Glutamatergic neuron (in vitro differentiated cells): ENCODE measurements at places on chromosomes 12 and 14. TPM values are rescaled to one million over a fixed set of nuclear protein-coding genes. Genes with fewer than 3 reads are reported as not detected.

Gene ACOT4
- not detected for total RNA-seq

Gene LGR5
- 3.1 TPM for total RNA-seq

Gene WNT1
- total RNA-seq = not detected

DNA sequence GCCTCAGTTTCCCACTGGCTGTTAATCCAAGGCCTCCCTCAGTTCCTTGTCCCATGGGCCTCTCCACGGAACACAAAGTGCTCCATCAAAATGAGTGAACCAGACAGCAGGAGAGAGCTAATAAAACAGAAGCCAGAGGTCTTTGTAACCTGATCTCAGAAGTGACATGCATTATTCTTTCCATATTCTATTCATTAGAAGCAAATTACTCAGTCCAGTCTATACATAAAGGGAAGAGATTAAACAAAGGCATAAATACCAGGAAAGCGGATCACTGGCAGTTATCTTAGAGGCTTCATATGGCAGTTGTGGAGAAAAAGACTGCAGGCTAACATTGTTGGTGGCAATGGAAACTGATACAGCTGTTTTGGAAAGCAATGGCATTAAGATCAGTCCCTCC is 170.6 kb upstream of the GARIN6 start:
- no peaks in the 10 kb centered on the region for H3K27me3 ChIP-seq
- H3K36me3 ChIP-seq = no peaks in the 10 kb centered on the region
- H3K4me3 ChIP-seq = no peak overlapping the region
- peaks cover 6% of the 10 kb centered on the region for H3K4me1 ChIP-seq
- no peak overlapping the region for H3K27ac ChIP-seq
- peak; percentile 27 for DNase-seq

DNA sequence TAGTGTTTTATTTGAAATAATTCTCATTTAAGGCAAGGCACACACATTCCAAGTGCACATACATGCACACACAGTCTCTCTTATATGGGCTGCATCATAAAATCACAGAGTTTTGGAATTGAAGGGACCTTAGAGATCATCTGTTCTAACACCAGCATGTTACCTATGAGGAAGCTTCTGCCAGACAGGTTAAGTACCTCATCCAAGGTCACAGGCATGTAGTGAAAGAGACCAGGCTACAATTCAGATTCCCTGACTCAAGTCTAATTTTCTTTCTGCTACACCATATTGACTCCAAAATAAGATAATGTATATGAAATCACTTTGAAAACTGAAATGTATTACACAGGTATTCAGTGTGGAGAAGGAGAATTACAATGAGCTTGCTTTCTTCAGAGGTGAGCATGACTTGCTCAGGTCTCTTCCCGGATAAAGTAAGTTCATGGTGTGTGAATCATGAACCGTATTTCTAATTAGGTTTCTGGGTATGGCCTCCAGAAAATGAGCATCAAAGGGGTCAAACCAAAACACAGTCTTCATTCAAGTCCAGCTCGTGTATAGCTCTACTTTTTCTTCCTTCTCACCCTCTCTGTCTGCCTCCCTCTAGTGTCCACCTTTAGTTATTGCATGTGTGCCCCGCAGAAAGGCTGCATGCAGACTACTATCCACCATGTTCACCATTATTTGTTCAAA is 411.9 kb downstream of the FUT8 start:
- DNase-seq = peak; percentile 65
- no peaks in the 10 kb centered on the region for H3K36me3 ChIP-seq
- H3K27me3 ChIP-seq = peaks cover 2% of the 10 kb centered on the region
- no peak overlapping the region for H3K27ac ChIP-seq
- no peaks in the 10 kb centered on the region for H3K4me1 ChIP-seq

- no peaks in the 10 kb centered on the region for H3K27me3 ChIP-seq
- H3K27ac ChIP-seq = no peak overlapping the region
- H3K4me3 ChIP-seq = no peak overlapping the region
- no peak for DNase-seq
- no peaks in the 10 kb centered on the region for H3K36me3 ChIP-seq
These were observed 220.2 kb upstream of the SLC16A7 start for GRCh38 chr12:59375633-59376032.

- H3K27ac ChIP-seq = no peak overlapping the region
- no peaks in the 10 kb centered on the region for H3K36me3 ChIP-seq
- DNase-seq = no peak
- no peaks in the 10 kb centered on the region for H3K27me3 ChIP-seq
- no peaks in the 10 kb centered on the region for H3K4me1 ChIP-seq
These were observed 248.6 kb downstream of the CEP128 start for GRCh38 chr14:80692903-80693302.

GRCh38 chr12:22275843-22276242 is 58.7 kb downstream of the ST8SIA1 start:
- H3K27ac ChIP-seq = no peak overlapping the region
- peaks cover 21% of the 10 kb centered on the region for H3K4me1 ChIP-seq

DNA sequence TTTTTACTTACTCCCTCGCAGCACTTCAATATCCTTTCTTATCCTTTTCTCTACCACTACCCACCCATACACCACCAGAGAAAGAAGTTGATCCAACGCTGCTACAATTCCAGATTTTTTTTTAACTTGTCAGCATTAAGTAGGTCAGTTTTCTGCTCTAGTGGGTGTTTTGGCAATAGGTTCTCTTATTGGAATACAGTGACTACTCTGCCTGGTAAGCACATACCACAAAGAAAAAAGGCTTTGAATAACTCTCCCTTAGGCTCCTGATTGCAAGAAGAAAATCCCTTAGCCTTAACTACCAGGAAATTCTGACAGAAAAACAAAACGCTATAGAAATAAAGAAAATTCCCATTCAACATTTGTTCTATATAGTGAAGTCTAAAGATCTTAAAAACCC is 72.0 kb downstream of the NUMB start:
- DNase-seq = no peak
- H3K27ac ChIP-seq = no peak overlapping the region
- no peaks in the 10 kb centered on the region for H3K27me3 ChIP-seq
- no peak overlapping the region for H3K4me3 ChIP-seq
- H3K4me1 ChIP-seq = no peaks in the 10 kb centered on the region
- peaks cover 10% of the 10 kb centered on the region for H3K36me3 ChIP-seq

- H3K27ac ChIP-seq = no peak overlapping the region
- H3K36me3 ChIP-seq = no peaks in the 10 kb centered on the region
- no peaks in the 10 kb centered on the region for H3K4me1 ChIP-seq
- no peaks in the 10 kb centered on the region for H3K27me3 ChIP-seq
- H3K4me3 ChIP-seq = no peak overlapping the region
These were observed 100.9 kb upstream of the CPNE8 start for GRCh38 chr12:39006286-39006685.

- no peaks in the 10 kb centered on the region for H3K36me3 ChIP-seq
- H3K4me3 ChIP-seq = no peak overlapping the region
- DNase-seq = no peak
These were observed 3.9 kb upstream of the TMTC2 start for GRCh38 chr12:82682851-82683261.

DNA sequence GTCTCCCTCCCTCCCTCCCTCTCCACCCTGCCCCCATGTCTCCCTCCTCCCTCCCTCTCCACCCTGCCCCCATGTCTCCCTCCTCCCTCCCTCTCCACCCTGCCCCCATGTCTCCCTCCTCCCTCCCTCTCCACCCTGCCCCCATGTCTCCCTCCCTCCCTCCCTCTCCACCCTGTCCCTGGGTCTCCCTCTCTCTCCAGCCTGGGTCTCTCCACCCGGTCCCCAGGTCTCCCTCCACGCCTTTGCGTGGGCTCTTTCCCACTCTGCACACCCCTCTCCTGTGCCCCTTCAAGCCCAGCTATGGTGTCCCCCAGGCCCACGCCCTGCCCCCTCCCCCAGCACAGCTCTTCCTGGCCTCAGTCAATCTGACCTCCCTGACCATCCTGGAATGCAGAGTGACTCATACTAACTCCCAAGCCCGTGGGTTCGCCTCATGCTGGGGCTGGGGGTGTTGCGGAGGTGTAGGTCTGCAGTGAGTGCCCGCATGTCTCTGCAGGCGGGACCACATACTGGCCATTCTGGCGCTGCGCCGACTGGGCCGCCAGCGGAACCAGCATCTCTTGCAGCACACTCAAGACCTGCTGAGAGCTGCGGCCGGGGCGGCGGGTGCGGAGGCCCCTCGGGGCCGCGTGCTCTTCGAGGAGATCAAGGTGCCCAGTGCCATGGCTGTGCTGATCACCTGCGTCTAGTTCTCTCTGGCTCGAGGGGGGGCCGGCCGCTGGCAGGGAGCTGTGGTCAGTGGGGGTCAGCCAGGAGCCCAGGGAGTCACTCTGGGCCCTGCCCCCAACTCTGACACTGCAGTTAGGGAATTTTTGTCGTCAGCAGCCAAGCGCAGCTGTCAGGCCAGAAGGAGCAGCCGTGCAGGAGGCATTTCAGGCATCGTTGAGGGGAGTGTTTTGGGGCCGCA is 13.5 kb upstream of the TNFAIP2 start:
- no peak overlapping the region for H3K27ac ChIP-seq
- peak; percentile 61 for DNase-seq
- no peaks in the 10 kb centered on the region for H3K36me3 ChIP-seq
- H3K4me1 ChIP-seq = peaks cover 17% of the 10 kb centered on the region
- peak overlapping the region; percentile 25 for H3K4me3 ChIP-seq
- peaks cover 10% of the 10 kb centered on the region for H3K27me3 ChIP-seq

DNA sequence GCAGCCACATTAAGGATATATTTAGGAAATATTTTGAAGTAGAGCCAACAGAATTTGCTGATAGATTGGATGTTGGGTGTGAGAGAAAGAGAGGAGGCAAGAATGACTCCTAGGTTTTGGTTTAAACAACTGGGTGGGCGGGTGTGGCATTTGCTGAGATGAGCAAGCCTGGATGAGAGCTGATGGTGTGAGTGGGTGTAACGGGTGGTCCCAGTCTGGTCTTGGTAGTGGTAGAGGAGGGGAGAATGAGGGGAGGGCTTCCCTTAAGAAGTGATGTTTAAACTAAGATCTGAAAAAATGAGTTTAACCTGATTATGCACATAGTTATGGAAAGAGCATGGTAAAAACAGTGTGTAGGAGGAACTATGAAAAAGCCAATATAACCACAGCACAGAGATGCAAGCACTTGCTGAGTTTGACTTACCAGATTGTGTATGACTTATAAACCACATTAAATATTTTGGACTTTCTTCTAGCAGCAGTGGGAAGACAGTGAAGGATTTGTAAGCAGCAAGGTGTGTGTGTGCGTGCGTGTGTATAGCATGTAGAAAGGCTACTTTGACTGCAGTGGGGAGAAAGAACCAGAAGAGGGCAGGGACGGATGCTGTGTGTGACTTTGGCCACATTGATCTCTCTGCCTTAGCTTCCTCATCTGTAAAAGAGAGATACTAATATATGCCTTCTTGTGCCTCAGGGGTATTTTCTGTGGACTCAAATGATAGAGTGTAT is 139.7 kb downstream of the PRIMA1 start:
- no peaks in the 10 kb centered on the region for H3K4me1 ChIP-seq
- H3K27me3 ChIP-seq = peaks cover 1% of the 10 kb centered on the region
- H3K4me3 ChIP-seq = no peak overlapping the region
- H3K27ac ChIP-seq = no peak overlapping the region
- DNase-seq = no peak
- no peaks in the 10 kb centered on the region for H3K36me3 ChIP-seq

DNA sequence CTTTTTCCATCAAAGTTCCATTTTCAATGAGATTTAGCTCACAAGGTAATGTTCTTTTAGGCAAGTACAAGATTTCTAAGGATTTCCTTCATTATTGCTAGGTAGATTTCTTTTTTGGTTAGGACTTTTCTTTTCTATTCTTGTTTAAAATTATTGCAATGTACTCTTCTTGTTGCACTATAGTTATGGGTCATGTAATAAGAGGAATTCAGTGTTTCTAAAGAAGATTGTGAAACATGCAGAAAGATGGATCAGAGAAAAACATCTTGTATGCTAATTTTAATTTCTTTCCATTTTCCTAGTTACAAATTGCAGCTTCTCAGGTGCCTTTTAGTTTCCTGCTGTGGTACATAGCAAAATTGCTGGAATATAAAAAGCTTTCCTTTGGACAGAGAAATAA is 56.1 kb downstream of the BTG1 start:
- DNase-seq = no peak
- peaks cover 2% of the 10 kb centered on the region for H3K4me1 ChIP-seq
- H3K27me3 ChIP-seq = no peaks in the 10 kb centered on the region
- H3K27ac ChIP-seq = no peak overlapping the region

DNA sequence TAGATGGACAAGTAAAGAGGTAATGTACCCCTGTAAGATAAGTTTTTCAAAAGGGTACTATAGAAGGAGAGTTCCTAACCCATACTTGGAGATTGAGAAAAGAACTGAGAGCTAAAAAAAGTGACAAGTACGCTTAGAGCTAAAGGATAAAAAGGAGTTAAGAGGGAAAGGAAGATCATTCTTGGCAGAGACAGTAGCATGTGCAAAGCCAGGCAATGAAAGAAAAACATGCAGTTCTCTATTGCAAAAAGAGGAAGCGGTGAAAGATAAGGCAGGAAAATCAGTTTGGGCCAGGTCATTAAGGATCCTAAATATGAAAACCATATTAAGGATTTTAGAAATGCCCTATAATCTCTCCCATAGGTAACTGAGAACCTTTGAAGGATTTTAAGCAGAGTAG is 500.4 kb upstream of the GARIN6 start:
- H3K4me3 ChIP-seq = no peak overlapping the region
- DNase-seq = no peak
- no peaks in the 10 kb centered on the region for H3K36me3 ChIP-seq
- H3K4me1 ChIP-seq = no peaks in the 10 kb centered on the region
- no peaks in the 10 kb centered on the region for H3K27me3 ChIP-seq
- no peak overlapping the region for H3K27ac ChIP-seq
